ENCODE measurements at places on chromosomes 7 and 10. TPM values are rescaled to one million over a fixed set of nuclear protein-coding genes. Genes with fewer than 3 reads are reported as not detected.

The LIPJ gene
- polyA plus RNA-seq, result 0.10 TPM

The PLAC9 gene
- not detected for polyA plus RNA-seq

The SFTPA1 gene
- 3.5 TPM for polyA plus RNA-seq

The BMPER gene
- 1.1 TPM for polyA plus RNA-seq

GRCh38 chr10:77850620-77851231 is 75.8 kb downstream of the DLG5 start:
- no peak for DNase-seq

- DNase-seq, result no peak
Measured at GRCh38 chr7:130683026-130683425, 3.3 kb downstream of the TSGA13 start.

GRCh38 chr7:150382844-150383225 is 3.7 kb downstream of the ZNF775 start:
- no peak for DNase-seq

DNA sequence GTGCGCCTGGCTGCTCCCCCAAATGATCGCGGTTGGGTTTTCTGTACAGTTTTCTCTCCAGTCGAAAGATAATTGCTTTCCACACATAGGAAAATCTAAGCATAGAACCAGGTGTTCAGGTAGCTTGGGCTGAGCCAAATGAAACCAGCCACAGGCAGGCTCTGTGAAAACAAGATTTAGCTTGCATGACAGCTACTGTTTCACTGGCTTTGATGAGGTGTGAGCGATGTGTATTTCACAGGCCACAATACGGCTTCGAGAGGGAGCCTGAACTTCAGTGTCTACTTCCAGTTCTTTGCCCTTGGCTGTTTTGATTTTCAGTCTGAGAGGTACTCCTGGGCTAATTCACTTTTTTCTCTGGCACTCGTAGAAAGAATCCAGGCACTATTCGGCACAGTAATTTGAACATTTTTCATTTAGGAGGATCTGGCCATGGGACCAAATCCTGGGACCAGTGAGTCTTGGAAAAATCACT is 110.5 kb downstream of the JCAD start:
- no peak for DNase-seq

DNA sequence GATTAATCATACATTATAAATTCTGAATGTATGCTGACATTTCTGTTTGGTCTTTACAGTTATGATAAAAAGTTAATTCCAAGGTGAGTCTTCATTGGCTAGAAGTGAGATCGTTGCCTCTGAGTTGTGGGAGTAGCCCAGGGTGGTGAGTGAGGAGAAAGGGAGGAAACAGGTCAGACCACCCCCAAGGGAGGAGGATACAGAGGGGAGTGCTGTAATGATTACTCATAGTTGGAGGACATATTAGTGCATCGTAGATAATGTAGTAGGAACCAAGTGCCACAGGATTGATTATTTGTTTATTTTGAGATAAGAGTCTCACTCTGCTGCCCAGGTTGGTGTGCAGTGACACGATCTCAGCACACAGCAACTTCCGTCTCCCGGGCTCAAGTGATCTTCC is 672.2 kb downstream of the INHBA start:
- no peak for DNase-seq

GRCh38 chr7:41586931-41587640 is 115.8 kb downstream of the INHBA start:
- DNase-seq, result no peak

DNA sequence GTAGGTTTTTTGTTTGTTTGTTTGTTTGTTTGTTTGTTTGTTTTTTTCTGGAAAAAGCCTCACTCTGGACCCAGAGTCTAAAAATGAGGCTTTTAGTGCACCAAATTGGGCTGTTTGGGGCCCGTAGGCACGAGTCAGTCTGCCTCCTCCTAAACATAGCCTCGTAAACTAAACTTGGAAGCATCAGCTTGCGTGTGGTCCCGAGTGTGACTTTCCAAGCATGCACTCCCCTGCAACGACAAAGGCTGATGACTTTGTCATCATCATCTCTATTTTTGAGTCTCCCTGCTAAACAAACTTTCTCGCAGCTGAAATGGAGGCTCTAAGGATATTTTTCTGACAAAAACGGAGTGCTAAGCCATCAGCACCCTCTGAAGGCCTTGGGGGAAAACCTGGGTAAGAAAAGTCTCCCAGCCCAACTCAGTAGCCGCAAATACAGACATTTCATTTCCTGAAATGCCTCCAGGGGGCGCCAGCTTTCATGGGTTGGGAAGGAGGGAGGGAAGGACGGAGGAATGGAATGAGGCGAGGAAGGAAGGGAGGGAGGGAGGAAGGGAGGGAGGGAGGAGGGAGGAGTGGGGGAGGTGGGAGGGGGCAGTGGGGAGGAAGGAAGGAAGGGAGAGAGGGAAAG is 245.9 kb downstream of the KCNMA1 start:
- peak; percentile 76 for DNase-seq

DNA sequence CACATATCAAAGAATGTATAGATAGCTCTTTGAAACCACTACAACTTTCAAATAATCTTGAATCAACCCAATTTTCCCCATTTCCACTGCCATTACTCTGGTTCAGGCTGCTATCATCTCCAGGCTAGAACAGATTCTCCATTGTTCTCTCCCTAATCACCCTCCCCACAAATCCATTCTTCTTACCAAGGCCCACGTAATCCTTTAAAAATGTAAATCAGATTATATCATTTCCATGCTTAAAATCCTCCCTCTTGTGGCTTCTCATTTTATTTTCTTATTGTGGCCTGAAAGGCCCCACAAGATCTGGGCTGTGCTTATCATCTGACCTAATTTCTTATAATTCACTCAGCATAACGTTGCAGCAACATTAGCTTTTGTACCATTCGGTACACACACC is 3.0 kb upstream of the PON1 start:
- DNase-seq, result no peak

All from small intestine (tissue), 16 donors.